IPS DF 6.9 (cell line): ENCODE measurements at places on chromosomes 11 and 22.

DNA sequence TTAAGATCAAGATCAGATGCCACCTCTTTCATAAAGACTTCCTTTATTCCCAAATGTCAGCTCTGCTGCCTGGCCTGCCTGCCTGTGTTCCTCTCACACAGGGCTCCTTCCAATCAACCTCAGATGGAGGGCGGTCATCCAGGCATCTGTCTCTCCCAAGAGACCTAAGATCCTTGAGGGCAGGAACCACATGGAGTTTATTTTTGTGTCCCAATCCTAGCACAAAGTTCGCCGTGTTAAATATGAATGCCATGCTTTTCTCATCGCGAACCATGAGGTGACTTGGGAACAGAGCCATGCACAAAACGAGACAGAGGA, 72.7 kb upstream of the ARFGAP3 start:
- DNase-seq: no peak

- DNase-seq: no peak
These were observed 330.7 kb downstream of the TTC28 start for GRCh38 chr22:28348613-28349609.

DNA sequence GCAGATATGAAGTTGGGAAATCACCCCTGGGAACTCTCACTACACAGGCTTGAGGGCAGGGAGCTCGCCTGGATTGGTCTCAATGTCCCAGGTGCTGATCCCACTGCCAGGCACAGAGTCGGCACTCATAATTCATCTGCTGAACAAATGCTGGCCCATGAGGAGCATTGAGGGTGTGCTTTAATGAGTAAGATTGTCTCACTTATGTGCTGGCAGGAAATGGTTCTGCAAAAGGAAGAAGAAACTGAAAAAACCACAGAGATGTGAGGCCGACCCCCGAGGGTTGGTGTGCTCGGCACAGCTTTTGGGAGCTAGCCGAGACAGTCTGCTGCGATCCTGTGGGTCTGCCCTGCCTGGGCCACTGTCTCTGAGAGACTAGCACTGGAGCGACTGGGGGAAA, 9.4 kb downstream of the PLAAT2 start:
- no peak for DNase-seq

- DNase-seq: no peak
These were observed 272.1 kb downstream of the FAM76B start for GRCh38 chr11:95517453-95517852.

DNA sequence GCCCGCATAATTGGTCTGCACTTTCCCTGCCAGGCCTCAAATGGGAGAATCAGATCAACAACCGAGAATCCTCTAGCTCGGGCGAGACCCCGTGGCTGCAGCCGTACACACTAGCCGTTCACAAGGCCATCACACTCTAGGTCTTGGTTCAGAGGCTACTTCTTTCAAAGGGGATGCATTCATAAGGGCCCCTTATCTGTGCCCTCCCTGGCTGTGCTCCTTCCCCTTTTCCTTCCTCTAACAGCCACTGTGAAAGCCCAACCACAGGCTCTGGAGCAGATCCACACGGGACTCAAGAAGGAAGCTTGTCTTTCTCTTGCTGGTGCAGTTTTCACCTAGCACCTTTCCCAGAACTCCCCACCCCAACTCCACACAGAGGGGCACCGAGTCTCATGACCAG, 24.5 kb downstream of the SMIM38 start:
- no peak for DNase-seq

DNA sequence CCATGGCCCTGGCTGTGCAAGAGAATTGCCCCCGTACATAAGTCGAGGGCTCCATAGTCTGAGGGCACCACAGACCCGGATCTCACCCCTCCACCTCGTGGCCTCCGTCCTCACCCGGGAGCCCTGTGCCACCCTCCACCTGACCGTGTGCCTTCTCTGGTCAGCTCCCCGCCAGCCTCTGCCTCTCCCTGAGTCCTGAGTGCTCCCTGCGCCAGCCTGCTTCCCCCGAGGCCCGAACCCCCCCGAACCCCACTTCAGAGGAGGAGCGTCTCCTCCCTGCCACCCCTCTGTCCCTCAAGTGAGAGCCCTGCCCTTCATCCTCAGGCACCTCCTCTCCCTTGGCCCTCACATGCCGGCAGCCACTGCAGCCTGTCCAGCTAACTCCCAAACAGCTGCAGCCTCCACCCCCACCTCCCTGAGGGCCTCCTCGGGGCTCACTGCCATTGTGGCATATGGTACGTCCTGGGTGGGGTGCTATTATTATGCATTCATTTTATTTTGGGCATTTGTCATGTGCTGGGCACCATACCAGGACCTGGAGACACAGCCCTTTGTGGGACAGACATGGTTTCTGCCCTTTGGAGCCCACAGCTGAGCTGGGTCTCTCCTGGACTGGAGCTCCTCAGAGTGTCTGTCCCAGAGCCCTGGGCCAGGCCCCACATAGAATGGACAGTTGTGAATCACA, 67.2 kb downstream of the MYO7A start:
- DNase-seq: no peak

GRCh38 chr11:19526119-19526518, 186.5 kb upstream of the NAV2 start:
- no peak for DNase-seq

- no peak for DNase-seq
These were observed 45.6 kb upstream of the HIPK3 start for GRCh38 chr11:33211580-33211979.

GRCh38 chr11:46387919-46388618, 3.5 kb downstream of the CHRM4 start:
- no peak for DNase-seq

DNA sequence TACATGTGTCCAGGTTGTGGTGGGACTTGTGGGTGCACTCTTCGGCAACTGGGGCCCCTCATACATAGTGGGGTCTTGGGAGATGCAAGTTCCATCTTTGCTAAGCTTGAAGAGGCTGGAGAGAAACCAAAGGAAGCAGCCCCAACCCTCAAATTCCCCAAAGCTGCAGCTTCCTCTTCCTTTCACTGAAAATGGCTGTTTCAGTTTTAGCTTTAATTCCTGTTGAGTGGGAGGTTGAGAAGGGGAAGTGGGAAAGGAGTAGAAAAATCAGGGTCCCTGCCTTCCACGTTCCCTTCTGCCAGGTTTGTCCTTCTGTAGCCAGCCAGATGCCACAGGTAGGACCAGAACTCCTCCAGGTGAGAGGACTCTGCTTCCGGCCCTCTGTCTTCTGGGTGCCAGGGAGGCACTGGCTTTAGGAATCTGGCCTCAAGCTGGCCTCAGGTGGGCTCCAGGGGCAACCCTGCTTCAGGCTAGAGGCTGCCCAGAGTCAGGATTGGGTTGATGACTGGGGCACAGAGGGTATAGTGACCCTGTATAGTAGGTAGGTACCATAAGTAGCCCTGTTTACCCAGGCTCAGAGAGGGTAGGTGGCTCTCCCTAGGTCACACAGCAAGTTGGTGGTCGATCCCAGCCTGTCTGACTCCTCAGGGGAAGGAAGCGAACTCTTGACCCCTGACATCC, 16.2 kb downstream of the P2RY6 start:
- DNase-seq: no peak

GRCh38 chr11:94376841-94377240, 24.4 kb downstream of the GPR83 start:
- no peak for DNase-seq

DNA sequence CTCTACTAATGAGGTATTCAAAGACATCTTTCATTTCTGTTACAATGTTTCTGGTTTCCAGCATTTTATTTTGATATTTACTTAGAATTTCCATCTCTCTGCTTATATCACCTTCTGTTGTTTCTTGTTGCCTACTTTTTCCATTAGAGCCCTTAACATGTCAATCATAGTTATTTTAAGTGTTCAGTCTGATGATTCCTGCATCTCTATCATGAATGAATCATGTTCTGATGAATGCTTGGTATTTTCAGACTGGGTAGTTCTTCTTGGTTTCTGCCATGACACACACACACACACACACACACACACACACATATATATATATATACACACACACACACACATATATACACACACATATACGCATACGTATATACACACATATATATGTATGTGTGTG, 486.4 kb upstream of the ISX start:
- no peak for DNase-seq

DNA sequence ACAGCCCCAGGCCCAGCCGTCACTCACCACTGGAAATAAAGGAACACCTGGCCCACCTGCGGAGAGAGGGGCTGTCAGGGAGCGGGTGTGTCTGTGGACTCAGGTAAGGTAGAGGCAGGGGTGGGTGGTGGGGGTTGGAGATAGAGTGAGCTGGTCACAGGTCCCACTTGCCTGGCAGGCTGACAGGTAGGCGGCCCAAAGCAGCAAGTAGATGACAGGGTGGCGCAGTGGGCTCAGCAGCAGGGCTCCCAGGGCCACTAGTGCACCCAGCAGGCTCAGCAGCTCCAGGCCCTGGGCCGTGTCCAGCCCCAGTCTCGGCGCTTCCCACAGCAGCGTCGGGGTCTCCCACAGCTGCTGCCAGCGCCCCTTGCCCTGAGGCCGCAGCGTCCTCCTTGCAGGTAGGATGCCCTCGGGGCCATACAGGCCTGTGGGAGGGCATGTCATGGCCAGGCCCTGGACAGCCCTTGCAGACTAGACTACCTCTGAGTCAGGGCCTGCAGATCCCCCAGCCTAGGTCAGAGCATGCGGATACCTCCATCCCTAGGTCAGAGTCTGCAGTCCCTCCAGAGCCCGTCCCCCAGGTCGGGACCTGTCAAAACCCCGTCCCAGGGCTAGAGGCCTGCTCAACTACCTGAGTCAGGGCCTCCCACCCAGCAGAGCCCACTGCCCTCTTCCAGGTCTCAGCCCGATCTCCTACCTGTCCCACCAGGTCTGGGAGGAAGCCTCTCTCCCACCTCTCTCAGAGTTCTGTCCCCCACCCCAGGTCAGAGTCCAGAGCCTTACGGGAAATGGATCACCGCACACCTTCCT, 686 bp downstream of the LMF2 start:
- no peak for DNase-seq

GRCh38 chr11:61639816-61640443, 40.3 kb upstream of the DAGLA start:
- DNase-seq: no peak

GRCh38 chr22:20434773-20435172, 2.9 kb downstream of the SCARF2 start:
- no peak for DNase-seq

- DNase-seq: no peak
These were observed 892.8 kb downstream of the NTM start for GRCh38 chr11:132263241-132263640.

GRCh38 chr11:44674809-44675208, 52.0 kb upstream of the TSPAN18 start:
- DNase-seq: no peak

- no peak for DNase-seq
These were observed 106.4 kb upstream of the TENM4 start for GRCh38 chr11:79547256-79547655.

DNA sequence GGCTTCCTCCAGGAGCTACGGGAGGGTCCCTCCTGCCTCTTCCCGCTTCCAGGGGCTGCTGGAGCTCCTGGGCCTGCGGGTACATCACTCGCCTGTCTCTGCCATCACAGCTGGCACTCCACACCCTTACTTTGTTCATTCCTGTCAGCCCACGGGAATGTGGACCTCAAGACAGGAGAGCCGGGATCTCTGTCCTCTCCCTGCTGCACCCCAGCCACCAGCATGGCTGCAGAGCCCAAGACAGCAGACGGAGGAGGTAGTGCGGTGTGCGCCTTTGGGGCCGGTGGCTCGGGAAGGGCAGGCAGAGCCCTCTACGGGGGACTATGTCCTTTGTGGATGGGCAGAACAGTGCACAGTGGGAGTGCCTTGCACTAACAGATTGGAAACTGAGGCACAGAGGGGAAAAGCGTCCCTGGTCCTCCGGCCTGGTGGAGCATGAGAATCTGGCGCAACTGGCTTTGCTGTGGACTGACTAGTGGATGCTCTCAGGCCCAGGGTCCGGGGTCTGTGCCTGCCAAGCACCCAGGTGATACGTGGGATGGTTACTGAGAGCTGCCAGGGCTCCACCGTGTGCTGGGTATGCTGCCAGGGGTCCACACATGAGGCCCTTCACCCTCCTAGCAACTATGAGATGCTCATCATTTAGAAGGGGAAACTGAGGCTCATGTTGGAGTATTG, 47.3 kb downstream of the IGF2 start:
- DNase-seq: no peak

DNA sequence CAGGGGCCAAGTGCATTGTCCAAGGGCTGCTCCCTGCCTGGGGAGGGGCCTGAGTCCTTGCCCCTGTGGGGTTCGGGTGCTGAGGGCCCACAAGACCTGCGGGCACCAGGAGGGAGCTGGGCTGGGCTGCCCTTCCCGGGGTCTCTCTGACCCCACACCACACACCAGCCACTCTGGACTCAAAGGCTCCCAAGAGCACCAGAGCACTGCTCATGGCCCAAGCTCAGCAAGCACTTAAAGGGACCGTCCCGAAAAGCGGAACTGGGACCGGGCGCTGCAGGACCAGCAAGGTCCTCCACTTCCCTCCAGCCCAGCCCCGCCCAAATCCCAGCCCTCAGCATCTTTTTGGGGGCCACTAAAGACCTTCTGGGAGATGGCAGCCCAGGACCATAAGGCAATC, 5.3 kb downstream of the LSP1 start:
- DNase-seq: no peak

DNA sequence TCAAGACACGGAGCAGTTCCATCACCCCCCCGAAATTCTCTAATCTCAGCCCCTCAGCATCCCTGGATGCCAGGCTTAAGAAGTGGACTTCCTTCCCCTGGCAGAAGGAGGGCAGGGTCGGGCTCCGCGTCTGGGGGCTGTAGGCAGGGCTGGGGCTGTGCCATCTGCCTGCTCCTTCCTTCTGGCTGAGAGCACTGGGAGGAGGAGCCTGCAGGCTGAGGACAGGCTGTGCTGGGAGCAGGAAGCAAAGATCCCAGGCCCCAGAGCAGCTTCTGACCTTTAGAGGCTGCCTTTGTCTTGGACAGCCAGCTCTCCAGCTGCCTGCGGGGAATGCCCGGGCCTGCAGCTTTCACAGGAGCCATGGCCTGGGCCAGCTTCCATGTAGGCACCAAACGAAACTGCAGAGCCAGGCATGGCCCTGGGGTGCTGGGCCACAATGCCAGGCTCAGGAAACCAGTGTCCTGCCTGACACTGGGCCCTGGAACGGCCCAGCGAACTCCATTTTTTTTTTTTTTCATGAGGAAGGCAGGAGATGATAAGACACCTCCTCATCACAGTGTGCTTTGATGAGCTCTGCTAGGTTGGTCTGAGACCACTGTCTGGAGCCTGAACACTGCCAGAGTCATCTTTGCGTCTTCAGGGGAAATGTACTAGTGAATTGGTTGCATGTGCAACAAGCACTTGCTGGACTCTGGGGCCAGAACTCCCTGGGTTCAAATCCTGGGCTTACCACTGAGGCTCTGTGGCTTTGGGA, 67.9 kb downstream of the MCM5 start:
- DNase-seq: no peak
